KG1 (cell line): ENCODE measurements at places on chromosomes 11 and 22.
A peak's percentile ranks its signal among the peaks of the same experiment; 100 is the strongest.

- no peak for DNase-seq
Observed at GRCh38 chr11:76806131-76806530, 23.0 kb downstream of the TSKU start.

DNA sequence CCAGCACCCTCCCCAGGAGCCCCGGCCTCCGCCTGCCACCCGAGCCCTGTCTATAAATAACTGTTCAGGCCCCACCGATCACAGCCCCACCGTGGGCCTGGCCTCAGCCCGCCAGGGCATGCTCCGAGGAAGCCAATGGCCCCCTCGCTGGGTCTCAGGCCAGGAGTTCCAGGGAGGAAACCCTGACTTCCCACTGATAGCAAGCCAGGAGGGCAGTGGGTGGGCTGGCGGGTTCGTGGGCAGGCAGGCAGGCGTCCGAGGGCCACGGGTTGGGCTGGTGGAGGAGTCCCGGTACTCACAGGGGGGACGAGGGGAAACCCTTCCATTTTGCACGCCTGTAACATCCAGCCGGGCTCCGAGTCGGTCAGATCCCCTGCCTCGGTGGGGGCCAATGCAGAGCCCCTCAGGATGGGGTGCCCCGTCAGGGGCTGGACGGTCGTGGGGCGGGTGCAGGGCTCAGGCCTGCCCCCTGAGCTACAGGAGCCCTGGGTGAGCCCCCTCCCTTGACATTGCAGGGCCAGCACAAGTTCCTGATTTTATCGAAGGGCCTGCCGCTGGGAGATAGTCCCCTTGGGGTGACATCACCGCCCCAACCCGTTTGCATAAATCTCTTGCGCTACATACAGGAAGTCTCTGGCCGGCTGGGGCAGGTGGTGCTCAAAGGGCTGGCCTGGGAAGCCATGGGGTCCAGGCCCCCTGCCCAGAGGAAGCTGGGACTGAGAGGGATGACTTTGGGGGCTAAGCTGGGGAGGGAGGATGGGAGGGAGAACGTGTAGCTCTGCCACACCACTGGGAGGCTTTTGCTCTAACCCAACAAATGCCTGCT is at the start of gene SPI1:
Gene SPI1, minus strand, starts transcription at position 538 of the 826 bp plus-strand sequence. Its CDS starts 194 bp downstream, at position 344.
- DNase-seq, result peak; percentile 70

GRCh38 chr22:35352214-35353111 is 28.4 kb upstream of the HMOX1 start:
- DNase-seq, result no peak

- no peak for DNase-seq
Observed at GRCh38 chr11:115696563-115696962, 192.3 kb upstream of the CADM1 start.

- no peak for DNase-seq
Observed at GRCh38 chr11:28517621-28518020, 409.4 kb downstream of the METTL15 start.

DNA sequence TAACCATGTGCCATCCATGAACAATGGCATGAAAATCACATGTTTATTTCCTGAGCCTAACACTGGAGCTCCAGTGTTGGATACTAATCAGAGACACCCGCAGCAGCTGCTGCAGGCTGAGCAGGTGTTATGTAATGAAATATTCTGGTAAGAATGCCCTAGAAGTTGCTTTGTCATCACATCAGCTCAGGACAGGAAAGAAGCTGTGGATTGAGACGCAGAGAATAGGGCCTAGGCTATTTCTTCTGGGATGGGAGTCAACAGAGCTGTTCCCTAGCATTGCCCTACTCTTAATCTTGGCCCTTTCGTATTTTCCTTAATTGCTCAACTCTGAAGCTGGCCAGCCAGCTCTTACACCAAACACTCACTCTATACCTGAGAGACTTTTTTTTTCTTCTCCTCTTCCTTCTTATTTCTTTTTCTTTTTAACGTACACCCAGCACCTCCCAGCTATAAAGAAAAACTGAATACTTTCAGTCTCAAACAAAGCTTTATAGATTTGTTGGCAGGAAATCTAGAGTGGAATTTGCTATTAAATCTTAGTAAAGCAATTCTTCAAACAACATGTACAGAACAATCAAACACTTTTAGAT is 31.9 kb downstream of the RASSF10 start:
- DNase-seq, result no peak

DNA sequence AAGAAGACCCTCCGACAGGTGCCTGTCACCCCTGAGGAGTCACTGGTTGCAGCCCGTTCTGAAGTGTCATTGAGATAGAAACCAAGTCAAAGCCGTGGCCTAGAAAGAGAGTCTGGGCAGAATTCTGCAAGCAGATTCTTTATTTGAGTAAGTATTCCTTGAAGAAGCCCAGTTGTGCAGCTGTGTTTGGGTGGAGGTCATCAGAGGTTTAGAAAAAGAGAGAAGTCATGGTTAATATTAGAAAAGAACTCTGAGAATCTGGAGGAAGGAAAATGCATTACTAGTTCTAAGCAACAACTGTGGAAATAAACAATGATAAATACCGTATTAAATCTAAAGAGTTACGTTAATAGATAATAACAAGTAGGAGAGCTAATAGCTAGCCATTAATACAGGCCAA is 118.8 kb upstream of the KIRREL3 start:
- no peak for DNase-seq

GRCh38 chr11:102591160-102591718 is 33.9 kb downstream of the MMP20 start:
- no peak for DNase-seq

DNA sequence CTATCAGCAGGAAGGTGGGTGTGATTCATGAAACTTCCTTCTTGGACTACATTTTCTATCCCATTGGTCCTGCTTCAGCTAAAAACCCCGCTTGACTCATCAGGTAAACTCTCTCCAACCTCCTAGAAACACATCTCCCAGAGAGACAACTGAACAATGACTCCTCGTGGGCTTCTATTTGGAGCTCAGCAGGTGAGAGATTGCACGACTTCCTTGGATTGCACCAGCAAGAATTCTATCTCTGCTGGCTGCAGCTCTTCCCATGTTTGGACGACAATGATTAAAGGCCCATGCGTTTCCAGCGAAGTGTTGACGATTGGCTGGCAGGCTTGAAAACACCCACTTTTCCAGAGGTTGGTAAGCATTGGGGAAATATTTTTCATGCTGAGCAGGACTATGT is 216.1 kb upstream of the NTM start:
- DNase-seq, result no peak

DNA sequence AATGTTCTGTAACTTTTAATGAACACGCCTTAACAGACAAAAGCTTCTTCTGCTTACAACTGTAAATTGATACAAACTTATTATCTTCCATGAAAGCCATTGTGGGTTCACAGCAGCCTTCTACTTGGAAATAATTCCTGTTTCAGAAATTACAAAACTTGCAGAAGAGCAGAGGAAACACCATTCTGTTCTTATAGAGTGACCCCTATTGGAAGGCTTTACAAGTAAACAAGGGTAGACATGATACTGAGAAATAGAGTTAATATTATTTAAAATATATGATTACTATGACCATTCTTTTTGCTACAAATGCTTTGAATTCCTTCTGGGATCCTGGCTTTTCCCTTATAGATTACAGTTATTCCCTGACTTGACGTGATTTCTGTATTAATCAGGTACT is 32.4 kb upstream of the KCNA4 start:
- DNase-seq, result no peak

DNA sequence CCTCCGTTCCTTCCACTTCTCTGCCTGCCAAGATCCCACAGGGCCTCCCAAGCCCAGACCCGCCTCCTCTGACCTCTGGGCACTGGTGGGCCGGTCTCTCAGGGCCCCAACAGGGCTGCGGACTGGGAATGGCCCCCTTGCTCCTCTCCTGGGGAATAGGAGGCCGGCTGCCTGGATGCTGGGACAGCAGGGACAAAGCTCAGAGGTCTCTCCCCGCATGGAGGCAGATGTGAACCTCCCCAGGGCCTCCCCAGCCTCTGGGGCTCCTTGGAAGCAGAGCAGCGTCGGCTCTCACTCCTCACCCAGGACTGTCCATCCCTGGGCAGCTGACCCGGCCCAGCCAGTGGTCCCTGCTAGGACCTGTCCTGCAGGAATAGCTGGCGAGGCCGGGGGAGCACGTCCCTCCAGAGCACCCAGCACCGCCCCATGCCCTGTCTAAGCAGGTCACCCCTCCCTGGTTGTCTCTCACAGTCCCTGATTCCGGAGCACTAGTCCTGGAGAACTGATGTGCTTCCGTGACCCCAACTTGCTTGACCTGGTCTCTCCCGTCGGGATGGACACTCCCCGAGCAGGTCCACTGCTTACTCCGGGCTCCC is 85.8 kb downstream of the RTL6 start:
- no peak for DNase-seq

- DNase-seq, result no peak
Observed at GRCh38 chr11:134289789-134290188, 13.6 kb downstream of the GLB1L3 start.

- DNase-seq, result no peak
Observed at GRCh38 chr11:80505771-80506170, 1064.9 kb upstream of the TENM4 start.

- DNase-seq, result no peak
Observed at GRCh38 chr22:45254388-45254787, 13.7 kb upstream of the KIAA0930 start.

- no peak for DNase-seq
Observed at GRCh38 chr11:131888230-131888855, 517.9 kb downstream of the NTM start.

DNA sequence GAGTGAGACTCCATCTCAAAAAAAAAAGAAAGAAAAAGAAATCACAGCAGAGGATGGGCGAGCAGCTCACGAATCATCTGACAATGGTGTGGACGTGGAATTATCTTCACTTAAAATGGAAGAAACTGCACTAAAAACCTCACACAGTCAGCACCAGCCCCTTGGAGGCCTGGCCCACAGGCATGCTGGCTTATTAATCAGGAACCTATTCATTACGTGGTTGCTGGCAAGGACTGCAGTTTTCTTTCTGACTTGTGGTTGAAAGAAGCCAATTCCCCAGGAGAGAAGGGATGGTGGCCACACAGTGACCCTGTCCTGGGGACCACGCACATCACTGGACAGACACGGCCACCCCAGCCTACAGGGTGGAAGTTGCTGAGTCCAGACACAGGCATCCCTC is 401.1 kb downstream of the CTTN start:
- DNase-seq, result no peak

- no peak for DNase-seq
Observed at GRCh38 chr11:24872651-24873311, 375.9 kb downstream of the LUZP2 start.

GRCh38 chr11:64875369-64876228 is 2.8 kb downstream of the EHD1 start:
- no peak for DNase-seq

DNA sequence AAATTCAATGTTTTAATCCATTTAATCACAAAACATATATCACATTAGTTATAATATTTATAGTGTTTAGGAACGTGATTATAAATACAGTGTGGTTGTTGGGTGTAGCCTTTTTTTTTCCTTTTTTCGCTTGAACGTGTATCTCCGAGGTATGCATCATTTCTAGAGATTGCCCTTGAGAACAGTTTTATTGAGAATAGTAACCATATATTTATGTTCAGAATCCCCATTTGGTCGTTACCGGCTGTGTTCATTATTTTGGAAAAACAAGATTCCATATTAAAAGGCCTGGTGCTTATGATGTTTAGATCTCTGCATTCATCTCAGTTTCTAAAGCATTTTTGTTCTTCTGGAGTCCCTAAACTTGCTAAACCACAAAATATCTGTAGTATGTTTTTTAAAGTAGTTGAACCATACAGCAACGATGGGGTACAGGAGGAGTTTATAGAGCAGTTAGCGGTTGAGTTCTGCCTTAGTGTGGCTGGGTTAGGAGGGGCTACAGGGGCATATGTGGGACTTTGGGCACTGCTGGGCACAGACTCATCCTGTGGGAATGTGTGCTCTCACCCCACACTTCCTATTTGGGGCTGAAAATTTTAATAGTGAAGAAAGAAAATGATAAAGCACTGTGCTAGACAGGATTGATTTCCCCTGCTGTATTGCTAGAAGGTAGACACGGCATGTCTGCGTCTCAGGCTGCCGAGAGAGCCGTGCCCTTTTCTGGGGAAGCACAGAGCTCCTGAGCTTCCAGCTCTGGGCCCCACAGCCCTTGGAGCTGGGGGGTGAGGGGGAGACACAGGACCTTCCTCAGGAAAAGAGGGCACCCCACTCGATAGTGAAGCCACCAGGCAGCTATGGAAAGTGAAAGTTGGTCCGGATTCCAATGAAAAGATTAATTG is 81.5 kb upstream of the PPARA start:
- peak; percentile 54 for DNase-seq

- DNase-seq, result no peak
Observed at GRCh38 chr11:40722179-40722795, 737.2 kb downstream of the LRRC4C start.

DNA sequence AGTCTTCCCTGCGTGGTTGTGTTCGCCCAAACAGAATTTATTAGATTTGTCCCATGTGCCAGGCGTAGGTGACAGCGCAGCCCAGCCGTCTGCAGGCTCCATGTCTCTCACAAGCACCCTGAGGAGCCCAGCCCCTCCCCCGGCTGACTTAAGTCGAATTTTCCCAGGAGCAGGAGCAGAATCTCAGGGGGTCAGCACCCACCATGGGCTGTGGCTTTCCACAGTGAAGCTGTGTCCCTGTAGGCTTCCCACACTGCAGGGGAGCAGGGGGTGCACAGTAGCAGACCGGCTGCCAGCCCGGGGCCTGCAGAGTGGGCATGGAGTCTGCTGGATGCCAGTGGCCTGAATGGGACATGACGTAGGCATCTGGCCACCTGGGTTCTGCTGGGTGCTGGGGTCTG is 16.0 kb downstream of the PARVG start:
- no peak for DNase-seq

DNA sequence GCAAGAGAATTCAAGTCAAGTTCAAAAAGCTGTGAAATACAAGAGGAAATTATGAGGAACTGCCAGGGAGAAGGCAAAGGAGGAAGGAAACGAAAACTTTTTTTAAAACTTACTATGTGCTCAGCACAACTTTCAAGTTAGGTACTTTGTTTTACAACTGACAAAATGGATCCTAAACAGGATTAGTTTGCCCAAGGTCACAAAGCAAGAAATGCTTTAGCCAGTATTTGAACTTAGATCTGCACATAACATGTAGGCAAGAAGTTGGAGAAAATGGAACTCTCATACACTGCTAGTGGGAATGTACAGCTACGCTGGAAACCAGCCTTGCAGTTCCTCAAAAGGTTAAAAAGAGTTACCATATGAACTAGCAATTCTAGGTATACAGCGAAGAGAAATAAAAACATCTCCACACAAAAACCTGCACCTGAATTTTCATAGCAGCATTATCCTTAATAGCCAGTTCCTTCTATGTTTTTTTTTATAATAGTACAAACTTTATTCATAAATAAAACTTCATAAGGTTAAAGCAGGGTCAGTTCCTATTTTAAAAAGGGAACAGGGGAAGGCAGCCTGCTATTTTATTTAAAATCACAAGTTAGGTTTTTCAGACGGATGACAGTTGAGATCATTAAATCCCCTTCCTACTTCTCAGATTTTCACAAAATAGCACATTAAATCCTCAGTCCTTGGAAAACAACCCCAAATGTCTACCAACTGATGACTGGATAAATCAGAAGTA is 19.2 kb downstream of the DDX6 start:
- DNase-seq, result peak; percentile 64
